Coronary artery (tissue), 2 donors: ENCODE measurements at places on chromosomes 4 and X.

- DNase-seq: no peak
These were observed 54.0 kb downstream of the SNX25 start for GRCh38 chr4:185263419-185263818.

GRCh38 chr4:54726907-54727306 lies 69.2 kb downstream of the KIT start:
- no peak for DNase-seq

- no peak for DNase-seq
These were observed 323.6 kb downstream of the AFF2 start for GRCh38 chrX:148823986-148824385.

GRCh38 chr4:38330321-38330720 lies 333.7 kb upstream of the KLF3 start:
- no peak for DNase-seq

DNA sequence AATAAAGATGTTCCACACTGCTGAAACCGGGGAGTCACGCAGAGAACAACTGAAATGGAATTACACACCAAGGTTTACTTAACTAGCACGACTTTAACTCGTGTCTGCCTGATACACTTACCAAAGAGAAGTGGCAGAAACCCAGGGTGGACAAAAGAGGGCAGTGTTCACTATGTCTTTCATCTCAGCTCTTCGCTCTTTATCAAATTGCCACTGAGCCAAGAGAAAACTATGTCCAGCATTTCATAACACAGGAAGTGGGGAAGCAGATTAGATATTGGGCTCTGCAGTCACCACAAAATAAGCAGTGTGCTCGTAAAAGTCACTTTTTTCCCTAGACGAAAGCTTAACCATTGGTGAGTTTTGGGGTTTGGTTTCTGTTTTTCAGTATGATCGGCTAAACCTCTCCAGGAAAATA lies 155.7 kb downstream of the CHIC2 start:
- DNase-seq: no peak

DNA sequence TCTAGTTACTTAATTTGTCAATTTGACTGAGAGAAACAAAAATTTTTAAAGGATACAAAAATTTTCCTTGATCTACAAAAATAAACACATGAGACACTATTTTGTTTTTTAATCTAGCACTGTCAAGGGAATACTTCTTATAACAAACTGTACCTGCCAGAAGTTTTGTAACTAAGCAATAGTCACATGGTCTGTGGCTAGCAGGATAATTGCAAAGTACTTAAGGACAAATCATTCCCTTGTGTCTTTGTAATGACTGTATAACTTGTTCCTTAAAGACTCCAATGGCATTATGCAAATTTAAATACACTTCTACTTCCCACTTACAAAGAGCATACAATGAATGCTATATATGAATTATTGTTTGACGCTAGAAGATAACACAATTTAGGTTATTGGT lies 25.1 kb upstream of the ANK2 start:
- DNase-seq: no peak

DNA sequence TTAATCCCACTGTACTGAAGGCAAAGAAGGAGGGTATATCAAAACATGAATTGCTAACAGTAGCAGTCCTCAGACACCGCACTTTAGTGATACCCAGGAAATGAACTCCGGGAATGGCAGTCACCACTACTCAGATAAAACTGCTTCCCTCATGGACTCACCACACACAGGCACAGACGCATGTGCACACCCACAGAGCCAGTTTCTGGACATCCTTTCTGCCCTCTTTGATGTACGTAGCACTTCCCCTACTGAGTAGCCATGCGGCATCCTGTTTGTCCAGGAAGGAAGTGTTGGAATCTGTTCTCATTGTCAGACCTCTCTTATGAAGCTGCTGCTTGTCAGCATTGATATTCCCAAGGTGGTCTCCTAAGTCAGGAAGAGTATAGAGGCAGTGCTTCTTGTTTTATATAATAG lies 95.7 kb downstream of the DCLK2 start:
- DNase-seq: no peak

DNA sequence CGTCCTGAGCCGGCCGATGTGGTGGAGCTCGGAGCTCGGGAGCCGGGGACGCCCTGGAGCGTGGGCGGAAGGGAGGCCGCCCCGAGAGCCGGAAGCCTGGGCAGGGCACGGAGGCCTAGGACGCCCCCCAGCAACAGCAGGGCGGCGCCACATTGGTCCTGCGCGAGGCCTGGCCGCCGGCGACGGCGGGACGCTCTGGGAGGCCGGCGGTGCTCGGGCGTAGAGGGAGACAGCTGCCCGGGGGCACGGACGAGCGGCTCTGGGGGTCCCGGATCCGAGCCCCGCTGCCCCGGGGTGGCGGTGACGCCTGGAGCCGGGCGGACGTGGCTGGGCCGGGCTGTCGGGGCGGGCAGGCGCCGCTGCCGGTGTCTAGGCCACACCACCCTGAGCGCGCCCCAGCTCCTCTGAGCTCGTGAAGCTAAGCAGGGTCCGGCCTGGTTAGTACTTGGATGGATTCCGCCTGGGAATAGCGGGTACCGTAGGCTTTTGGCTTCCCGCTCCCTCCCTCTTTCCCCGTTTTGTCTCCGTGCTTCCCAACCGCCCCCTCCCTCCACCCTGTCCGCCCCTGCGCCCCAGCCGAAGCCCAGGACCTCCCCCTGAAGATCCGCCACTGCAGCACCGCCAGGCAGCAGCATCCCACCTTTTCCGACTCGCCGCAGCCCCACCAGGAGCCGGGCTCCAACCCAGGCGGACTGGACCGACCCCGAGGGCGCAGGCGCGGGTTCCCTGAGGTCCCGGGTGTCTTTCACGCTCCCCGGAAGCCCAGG lies 12.1 kb downstream of the FRG2 start:
- DNase-seq: no peak

DNA sequence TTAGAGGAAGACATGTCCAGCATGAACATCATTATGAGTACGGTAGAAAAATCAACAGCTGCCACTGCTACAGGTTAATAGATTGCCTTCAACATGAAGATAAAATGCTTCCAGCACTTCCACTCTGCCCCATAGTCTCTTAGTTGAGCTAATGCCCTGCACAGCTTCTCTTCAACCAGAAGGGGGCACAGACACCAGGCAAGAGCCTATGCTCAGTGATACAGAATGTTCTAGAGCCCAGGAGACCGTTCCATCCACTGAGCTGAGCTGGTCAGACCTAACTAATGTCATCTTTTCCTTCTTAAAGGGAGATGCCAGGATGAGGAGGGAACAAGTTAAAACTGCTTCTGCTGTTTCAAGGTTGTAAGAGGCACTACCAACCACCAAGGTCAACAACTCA lies 42.2 kb downstream of the SMIM10L2A start:
- DNase-seq: no peak

- no peak for DNase-seq
These were observed 194.1 kb downstream of the PTTG2 start for GRCh38 chr4:38154252-38154651.

DNA sequence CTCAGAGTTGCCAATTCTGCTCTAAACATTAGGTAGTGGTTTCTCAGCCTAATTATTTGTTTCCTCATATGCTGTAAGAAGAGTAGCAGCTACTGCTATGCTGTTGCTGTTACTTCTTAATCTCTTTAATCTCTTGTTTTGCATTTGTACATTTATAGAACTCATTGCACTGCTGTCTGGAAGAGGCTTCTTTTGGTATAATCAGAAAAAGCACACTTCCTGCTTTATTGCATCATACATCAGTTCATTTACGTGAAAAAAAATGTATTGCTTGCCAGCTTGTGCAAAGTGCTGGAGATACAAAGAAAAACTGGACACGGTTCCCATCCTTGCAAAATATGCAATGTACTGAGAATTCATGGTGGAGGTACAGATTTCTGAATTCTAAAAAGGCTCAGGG lies 332.0 kb downstream of the GRXCR1 start:
- no peak for DNase-seq

DNA sequence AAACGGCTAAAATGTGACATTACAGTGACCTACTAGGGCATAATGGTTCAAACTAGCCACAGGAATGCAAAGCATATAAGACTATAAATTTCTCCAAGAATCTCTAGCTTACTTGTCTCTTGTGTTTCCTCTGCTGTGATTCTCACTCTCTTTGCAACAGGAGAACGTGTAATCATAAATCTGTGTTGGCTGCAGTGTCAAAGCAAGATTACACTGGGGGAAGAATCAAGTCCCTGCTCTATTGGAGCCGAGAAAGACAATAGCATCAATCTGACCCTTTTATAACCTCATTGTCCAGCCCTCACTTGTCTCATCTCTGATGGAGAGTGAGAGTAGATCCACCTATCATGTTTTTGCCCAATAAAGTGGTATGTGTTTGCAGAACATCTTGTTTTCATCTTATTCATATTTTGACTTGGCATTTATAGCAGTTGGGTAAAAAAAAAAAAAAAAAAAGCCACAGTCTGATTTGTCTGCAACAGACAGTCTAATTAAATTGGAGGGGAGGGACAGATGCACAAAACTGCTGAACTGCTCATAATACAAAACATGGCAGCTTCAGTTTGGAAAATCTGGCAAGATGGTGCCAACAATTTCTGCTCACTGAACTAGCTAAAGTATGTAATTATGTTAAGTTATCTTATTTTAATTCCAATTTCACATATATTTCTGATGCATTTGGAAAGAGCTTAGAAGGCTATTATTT lies 165.0 kb upstream of the GABRA2 start:
- no peak for DNase-seq

DNA sequence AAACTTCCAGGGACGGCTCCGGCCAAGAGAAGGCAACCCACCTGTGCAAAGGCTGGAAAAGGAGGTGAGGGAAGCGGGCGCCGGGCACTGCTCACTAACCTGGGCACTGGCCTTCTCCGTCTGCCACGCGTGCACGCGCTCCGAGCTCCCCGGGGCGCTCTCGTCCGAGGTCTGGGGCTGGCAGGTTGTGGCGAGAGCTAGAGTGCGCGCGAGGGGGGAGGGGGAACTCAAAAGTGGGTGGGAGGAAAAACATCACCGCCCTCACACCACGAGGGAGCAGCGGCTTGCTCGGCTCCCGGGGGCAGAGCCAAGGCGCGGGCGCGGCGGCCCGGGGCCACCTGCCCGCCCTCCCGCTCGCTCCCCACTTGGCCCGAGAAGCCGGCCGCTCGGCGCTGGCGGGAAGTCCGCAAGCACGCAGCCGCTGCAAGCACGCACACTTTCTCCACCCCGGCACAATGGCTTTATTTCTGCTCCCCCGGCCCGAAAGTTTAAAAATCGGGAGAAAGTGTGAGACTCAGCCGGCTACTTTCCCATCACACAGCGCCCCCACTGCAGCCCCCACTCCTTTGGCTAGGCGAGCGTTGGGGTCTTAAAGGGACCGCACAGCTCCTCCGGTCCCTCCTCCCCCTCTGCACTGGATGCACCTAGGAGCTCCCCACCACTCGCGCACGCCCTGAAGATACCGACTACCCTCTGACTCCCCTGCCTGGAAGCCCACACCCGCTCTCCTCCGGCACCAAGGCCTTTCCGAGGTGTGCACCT lies at the start of gene CHRDL1:
Gene CHRDL1 (minus strand): TSS at position 173 of the 762 bp plus-strand sequence. CDS start 3,636 bp downstream, outside the sequence.
- no peak for DNase-seq

DNA sequence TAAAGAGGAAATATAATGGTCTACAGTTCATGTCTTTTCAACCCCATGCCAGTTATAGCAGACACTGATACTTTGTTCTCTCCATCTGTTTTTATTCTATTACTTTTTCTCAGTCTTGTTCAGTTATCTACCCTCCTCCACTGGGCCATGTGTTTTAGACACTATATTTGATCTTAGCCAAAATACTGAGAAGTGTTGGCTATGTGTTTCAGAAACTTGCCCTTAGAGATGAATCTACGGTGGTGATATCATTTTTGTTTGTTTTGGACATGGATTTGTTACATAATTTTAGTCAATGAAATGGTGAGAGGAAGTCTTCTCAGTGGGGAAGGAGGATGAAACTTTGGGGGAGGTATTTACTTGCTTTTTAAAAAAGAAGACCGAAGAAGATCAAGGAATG lies 211.5 kb upstream of the DDX53 start:
- DNase-seq: no peak

DNA sequence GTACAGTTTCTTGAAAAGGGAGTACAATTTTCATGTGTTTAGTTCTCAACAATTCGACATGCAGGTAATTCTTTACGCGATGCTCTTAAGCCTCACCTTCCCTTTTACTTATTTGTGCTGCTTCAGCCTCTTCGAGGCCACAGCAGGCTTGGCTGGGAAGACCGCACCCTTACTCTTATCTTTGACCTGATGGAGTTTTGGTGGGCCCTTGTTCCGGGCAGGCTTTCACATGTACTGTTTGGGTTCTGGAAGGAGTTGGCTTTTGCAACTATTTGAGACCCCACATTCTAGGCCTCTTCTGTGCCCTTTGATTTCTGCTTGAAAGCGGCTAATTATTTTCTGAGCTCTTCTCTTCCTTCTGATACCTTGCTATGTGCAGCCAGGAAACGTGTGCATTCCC lies 60.2 kb downstream of the FAM193A start:
- DNase-seq: no peak

GRCh38 chr4:26035921-26036320 lies 121.9 kb downstream of the SMIM20 start:
- no peak for DNase-seq

- no peak for DNase-seq
These were observed 343.7 kb upstream of the TRAM1L1 start for GRCh38 chr4:117429061-117429460.

DNA sequence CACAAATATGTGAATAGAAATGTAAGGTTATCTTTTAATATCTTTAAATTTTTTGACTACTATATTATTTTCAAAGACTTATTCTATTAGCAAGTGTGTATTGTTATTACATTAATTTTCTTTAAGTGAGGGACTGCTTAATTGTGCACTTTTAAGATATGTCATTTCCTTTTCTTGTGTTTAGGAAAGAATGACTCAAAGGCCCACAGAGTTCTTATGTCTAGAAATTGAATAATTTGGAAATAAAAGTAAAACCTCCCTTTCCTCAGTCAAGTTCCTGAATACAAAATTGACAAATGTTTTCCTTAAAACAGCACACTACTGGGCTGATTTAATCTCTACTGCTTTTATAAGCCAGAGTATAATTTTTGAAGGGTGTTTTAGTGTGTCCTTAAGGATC lies 169.7 kb downstream of the TMEM47 start:
- no peak for DNase-seq

GRCh38 chr4:139873111-139873860 lies 207.7 kb downstream of the MGST2 start:
- no peak for DNase-seq

DNA sequence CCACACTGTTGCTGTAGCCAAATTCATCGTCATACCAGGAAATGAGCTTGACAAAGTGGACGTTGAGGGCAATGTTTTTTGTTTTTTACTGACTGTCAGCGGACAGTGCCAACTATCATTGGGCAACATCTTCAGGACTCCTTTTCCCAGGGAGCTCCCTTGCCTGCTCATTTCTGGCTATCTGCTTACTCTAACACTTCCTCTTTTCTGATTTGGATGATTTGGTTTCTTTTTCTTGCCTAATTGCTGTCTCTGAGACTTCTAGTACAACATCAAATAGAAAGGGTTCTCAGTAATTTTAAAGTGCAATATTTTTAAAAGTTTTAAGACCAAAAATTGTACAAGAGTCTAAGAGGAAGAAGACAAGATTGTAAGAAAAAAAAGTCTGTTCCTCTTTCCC lies 92.0 kb upstream of the KLHL4 start:
- no peak for DNase-seq
